ENCODE measurements at places on chromosomes 11 and 22. TPM values are rescaled to one million over a fixed set of nuclear protein-coding genes. Genes with fewer than 3 reads are reported as not detected.
A peak's percentile ranks its signal among the peaks of the same experiment; 100 is the strongest.

Gene BANF1
- total RNA-seq: 136 TPM

Gene OR51I1
- total RNA-seq: 0.49 TPM

Gene FDXACB1
- 1.9 TPM for total RNA-seq

Gene NPTXR
- total RNA-seq: 16.5 TPM

Gene TRIM51
- not detected for total RNA-seq

Gene ACTN3
- total RNA-seq: not detected

Gene TSPAN32
- 0.84 TPM for total RNA-seq

- H3K27ac ChIP-seq: no peak overlapping the region
- DNase-seq: peak; percentile 87
- no peak overlapping the region for H3K4me3 ChIP-seq
- no peaks in the 10 kb centered on the region for H3K36me3 ChIP-seq
- no peaks in the 10 kb centered on the region for H3K4me1 ChIP-seq
- H3K27me3 ChIP-seq: no peaks in the 10 kb centered on the region
Observed at GRCh38 chr22:46233231-46233630, 16.9 kb downstream of the CDPF1 start.

DNA sequence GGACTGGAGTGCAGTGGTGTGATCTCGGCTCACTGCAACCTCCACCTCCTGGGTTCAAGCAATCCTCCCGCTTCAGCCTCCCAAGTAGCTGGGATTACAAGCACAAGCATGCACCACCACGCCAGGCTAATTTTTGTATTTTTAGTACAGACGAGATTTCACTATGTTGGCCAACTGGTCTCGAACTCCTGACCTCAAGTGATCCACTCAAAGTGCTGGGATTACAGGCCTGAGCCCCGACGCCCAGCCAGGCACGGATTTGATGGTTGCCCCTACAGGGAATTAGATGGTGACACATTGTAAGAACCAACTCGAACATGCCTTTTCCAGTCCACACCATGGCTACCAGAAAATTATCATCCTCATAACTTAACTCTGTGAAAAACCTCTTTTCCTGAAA lies 26.8 kb upstream of the RTL6 start:
- no peak overlapping the region for H3K4me3 ChIP-seq
- H3K36me3 ChIP-seq: no peaks in the 10 kb centered on the region

- no peaks in the 10 kb centered on the region for H3K27me3 ChIP-seq
- no peak overlapping the region for H3K27ac ChIP-seq
- DNase-seq: no peak
- no peaks in the 10 kb centered on the region for H3K4me1 ChIP-seq
Observed at GRCh38 chr11:106249617-106250239, 172.3 kb downstream of the AASDHPPT start.

DNA sequence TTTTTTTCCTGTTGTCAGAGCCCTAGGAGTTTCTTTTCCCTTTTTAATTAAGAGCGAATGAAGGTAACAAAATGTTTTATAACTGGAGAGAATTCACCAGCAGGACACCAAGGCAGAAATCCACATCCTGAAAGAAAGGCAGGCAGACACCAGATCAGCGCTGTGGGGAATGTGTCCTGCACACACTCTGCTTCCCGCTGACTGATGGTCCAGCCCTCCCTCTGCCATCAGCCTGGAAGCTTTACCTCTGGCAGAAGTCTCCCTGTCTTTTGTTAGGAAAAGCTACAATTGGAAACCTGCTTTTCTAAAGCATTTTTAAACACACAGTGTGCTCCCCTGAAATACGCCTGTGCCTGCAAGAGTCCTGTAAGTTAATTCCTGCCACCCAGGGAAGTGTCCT lies 638.5 kb downstream of the NTM start:
- no peak overlapping the region for H3K27ac ChIP-seq
- H3K36me3 ChIP-seq: no peaks in the 10 kb centered on the region
- no peaks in the 10 kb centered on the region for H3K27me3 ChIP-seq
- no peaks in the 10 kb centered on the region for H3K4me1 ChIP-seq
- no peak for DNase-seq

- H3K27me3 ChIP-seq: no peaks in the 10 kb centered on the region
- H3K4me3 ChIP-seq: no peak overlapping the region
- DNase-seq: no peak
- H3K27ac ChIP-seq: no peak overlapping the region
Observed at GRCh38 chr22:29840498-29840897, 2.4 kb upstream of the ASCC2 start.

DNA sequence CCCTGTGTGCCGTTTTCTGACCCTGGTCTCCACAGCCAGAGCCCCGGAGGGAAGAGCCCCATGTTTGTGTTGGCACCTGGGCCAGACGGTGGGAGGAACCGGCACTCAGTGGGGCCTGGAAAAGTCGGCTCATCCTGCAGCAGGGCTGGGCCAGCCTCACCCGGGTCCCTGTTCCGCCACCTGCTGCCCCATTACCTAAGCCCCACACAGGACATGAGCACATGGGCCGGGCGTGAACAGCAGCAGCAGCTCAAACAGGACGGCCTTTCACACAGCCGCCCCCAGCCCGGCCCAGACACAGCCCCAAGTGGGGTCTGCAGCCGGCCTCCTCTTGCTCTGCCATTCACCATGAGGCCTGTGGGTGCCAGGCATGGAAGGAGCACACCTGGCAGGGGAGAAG lies 302.4 kb downstream of the MN1 start:
- DNase-seq: no peak
- no peaks in the 10 kb centered on the region for H3K27me3 ChIP-seq

Measured in aorta (tissue), 5 donors.